Mucosa of descending colon (tissue), 3 donors: ENCODE measurements at places on chromosomes 11 and 22.

- no peak for DNase-seq
Measured at GRCh38 chr11:116986521-116987105, 111.6 kb downstream of the SIK3 start.

DNA sequence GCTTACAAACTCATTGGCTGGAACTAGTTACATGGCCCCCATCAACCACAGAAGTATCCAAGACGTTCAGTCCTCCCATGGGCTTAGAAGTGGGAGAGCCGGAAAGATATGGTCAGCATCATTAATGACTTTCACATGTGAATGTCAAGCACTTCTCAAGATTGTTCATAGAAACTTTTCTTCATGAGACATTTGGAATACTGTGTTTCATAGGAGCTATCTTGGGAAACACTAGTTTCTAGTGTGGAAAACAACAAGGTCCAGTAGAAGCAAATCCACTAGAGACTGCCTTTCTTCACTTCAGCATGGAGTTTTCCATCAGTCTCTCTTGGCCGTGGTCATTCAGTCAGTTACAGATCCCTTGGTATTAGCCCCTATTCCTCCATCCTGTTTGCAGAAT is 160.9 kb downstream of the C11orf91 start:
- DNase-seq = no peak

DNA sequence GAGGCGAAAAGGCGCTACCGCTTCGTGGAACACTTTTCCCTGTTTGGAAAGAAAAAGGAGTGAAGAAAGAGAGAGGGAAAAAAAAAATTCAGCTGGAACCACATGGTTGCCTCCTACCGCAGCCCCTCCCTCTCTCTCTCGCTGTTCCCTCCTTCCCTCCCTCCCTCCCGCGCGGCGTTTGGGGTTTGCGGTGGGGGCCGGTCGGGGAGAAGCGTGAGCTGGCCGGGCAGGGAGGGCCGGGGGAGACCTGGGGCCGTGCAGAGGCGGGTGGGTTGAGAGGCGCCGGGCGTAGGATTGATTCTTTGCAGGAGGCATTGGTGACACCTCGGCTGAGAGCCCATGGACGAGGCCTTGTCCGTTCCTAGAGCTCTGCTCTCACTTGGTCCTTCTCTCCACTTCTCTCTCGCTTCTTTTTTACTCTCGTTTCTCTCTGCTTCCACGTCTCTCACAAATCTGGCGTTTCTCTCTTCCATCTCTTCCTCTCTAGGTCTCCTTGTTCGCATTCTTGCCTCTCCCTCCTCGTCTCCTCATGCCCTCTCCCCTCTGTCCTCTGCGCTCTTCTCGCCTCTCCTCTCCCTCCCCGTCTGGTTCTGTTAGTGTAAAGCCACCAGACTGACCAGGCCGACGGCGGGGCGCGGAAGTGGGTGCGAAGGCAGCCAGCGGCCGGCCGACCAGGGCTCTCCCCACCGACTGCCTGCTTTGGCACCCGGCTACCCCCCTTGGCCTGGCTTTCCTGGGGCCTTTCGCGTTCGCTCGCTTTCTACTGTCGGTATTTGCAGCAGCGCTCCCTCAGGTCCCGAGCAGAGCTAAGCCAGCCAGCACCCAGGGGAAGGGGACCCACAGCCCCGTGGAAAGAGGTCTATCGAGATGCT is at the start of gene CLMP:
TSS of gene CLMP (minus strand) at position 61 of the 872 bp plus-strand sequence. CDS start 308 bp downstream, outside the sequence.
- peak; percentile 42 for DNase-seq

GRCh38 chr22:45878051-45878781 is 98.7 kb downstream of the WNT7B start:
- no peak for DNase-seq

DNA sequence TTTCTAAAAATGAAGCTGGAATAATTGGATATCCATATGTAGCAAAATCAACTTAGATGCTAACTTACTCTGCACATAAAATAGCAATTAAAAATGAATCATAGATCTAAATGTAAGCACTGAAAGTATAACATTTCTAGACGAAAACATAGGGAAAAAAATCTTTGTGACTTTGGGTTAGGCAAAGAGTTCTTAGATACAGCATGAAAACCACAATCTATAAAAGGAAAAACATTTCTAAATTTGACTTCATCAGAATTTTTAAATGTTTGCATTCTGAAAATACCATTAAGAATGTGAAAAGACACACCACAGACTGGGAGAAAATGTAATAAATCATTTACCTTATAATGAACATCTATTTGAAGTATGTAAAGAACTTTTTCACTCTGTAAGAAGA is 128.8 kb downstream of the APIP start:
- no peak for DNase-seq

DNA sequence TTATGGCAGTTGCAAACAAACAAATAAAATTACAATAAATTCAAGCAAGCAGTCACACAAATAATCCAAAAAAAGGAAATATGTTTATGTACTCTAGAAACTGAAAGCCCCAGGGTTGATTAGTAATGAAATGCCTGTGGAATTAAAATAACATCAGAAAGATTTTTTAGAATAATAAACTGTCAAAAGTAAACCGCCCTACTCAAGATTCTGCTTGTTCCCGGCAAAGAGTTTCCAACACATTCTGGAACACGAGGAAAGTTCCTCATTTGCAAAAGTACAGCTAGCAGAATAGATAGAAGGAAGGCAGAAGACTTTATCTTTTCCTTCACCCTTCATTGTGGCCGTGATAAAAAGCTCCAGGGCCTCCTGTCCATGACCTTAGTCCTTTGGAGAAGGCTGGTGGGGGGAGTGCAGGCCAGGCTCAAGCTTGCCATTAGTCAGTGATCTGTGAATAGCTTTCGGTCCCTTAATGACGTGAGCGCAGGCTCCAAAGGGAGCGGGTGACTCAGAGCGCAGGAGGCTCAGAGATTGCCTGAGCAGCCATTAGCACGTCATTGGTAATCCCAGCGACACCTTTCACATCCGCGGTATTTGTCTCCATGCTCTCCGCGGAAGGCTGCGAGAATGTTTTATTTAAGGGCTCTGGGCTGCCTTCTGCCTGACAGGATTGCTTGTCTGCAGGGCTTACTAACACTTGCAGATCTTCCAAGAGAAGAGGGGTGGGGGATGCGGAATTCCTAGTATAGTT is 458.3 kb downstream of the METTL15 start:
- peak; percentile 25 for DNase-seq

GRCh38 chr22:18116634-18117033 is 6.0 kb downstream of the TUBA8 start:
- no peak for DNase-seq

DNA sequence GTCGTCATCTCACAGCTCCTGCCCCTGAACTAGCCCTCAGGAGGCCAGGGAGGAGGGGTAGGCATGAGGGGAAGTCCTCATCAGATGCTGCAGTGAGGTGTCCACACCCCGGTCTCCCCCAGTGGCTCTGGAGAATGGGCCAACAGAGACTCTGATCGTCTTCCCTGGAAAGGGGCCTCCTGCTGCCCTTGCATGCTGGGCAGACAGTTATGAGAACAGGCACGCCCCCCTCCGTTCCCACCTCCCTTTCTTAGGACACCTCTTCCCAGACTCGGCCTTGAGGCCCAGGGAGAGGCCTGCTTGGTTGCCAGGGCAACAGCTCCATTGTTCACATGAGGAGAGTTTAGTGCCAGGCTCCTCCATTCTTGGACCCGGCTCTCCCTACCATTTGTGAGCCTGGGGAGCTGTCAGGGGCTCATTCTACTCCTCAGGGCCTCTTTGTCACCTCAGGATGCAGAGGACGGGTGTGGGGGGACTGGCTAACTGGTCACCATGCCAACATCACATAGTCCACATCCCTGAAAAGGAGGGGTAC is 157.7 kb downstream of the TTC17 start:
- no peak for DNase-seq

- DNase-seq = no peak
Measured at GRCh38 chr22:43520632-43521039, 108.8 kb downstream of the MPPED1 start.

DNA sequence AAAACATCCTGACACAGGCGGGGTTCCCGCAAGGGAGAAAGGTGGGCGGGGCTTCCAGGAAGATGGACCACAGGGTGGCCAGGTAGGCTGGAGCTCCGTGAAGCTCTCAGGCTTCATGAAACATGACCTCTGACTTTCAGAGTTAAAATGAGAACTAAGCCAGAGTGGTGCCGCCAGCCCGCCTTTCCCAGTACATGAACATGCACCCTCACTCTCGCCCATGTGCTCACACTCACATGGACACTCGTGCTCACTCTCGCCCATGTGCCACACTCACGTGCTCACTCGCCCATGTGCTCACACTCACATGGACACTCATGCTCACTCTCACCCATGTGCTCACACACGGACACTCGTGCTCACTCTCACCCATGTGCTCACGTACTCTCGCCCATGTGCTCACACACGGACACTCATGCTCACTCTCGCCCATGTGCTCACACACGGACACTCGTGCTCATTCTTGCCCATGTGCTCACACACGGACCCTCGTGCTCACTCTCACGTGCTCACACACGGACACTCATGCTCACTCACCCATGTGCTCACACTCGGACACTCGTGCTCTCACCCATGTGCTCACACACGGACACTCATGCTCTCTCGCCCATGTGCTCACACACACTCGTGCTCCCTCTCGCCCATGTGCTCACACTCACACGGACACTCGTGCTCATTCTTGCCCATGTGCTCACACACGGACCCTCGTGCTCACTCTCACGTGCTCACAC is 10.0 kb downstream of the RNH1 start:
- peak; percentile 42 for DNase-seq

DNA sequence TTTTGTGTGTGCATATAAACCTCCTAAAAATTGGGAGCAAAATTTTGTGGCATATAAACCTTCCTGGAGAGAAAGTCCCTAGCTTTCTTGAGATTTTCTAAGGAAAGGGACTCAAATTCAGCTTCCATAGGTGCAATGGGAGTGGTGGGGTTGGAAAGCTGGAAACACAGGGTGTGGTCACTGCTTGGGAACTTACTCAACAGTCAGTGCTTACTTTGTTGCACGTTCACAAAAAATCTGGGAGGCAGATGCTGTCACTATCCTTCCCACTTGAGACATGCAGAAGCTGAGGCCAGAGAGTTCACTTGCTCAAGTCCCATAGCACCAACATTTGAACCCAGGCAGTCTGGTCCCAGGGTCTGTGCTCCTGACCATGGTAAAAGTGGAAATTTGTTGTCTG is 3.9 kb upstream of the CATSPERZ start:
- DNase-seq = no peak

GRCh38 chr11:112306230-112306629 is 45.6 kb upstream of the PLET1 start:
- DNase-seq = no peak

DNA sequence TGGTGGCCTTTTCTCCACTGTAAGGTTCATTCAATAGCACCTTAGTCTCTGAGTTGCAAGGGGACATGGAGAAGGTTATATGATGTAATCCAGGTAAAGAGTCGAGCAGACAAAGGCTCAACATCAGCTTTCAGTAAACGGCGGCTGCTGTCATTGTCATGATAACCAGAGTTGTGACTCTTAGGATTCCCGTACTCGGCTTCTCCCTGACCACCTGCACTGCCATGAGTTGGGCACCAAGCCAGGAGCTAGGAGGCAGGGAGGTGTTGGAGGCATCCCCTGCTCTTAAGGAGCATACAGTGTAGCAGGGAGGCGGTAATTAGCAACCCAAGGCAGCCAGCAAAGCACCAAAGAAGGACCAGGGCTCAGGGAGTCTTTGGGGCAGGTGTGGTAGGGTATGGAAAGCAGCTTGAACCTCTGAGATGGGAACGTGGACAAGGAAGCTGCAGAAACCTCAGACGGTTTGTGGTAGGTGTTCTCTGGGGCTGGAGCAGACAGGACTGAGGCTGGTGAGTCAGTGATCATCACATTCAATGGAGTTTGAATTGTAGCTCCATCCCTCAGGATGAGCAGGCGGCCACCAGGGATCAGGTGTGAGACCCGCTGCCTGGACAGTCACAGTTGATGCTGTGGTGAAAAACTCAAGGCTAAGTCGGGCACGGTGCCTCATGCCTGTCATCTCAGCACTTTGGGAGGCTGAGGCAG is 31.7 kb downstream of the LIF start:
- no peak for DNase-seq

GRCh38 chr11:132452616-132453015 is 1079.7 kb downstream of the OPCML start:
- DNase-seq = no peak

- DNase-seq = no peak
Measured at GRCh38 chr22:28108851-28109250, 189.8 kb upstream of the PITPNB start.

GRCh38 chr11:17366495-17366894 is 14.9 kb downstream of the NCR3LG1 start:
- DNase-seq = no peak

GRCh38 chr11:58787903-58788302 is 56.2 kb upstream of the GLYAT start:
- no peak for DNase-seq

GRCh38 chr11:71304491-71304890 is 52.1 kb upstream of the SHANK2 start:
- DNase-seq = no peak

DNA sequence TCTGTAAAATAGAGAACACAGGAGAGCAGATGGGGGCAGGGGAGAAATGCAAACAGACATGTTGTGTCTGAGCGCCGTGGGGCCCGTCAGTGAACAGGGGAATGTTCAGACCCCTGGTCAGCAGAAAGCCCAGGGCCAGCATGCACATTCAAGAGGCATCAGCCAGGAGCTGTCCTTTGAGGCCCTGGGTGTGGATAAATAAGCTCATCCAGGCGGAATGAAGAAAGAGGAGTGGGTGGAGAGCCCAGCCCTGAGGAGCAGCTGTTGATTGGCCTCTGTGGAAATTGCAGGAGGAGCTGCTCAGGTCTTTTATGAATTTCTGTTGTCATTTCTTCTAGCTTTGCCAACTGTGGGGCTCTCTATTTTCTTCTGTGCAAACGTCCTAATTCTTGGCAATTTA is 49.7 kb upstream of the CECR2 start:
- DNase-seq = no peak

DNA sequence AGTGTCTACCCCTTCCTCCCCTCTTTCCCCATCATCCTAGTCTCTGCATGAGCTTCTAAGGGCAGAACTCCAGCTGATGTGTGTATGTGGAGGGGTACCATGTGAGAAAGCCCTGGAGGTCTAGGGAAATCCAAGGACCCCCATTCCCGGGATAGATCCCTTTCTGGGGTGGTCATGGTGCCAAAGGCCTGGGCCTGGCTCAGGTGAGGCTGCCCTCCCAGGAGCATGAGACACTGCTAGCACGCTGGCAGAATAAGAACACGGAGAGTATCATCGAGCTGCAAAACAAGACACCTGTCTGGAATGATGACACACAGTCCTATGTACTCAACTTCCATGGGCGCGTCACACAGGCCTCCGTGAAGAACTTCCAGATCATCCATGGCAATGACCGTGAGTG is 19.6 kb downstream of the TUB start:
- DNase-seq = no peak

DNA sequence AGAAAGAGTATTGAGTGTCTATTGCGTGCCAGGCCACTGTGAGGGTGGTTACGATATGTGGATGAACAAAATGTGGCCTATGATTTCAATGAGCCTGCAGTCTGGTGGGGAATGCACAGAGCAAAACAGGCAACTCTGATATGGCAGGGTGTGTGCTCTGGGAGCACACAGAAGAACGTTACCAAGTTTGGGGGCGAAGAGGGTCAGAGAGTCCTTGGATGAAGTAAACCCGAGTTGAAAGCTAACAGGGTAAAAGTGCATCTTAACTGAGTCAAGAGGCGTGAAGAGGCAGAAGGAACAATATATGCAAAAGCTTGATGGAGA is 258 bp downstream of the CFAP68 start:
- no peak for DNase-seq
